ENCODE measurements at places on chromosomes 7 and 10.

DNA sequence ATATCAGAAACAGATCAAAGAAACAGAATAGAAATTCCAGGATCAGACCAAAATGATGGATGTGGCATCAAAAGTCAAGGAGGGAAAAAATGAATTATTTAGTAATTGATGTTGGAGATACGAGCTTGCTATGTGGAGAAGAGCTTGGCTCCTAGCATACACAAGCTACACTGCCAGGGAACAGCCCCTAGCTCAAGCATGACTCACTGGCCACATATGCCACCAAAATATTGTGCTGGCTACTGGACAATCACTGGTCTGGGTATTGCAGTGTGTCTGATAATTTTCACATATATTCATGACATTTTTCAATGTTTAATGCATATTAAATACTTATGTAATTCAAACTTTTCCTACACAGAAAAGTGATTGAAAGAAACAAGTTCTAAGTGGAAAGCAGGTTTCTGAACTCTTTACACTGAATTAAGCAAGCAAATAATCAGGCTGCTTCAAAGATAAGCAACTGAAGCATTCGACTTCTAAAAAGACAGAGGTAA, 59.3 kb downstream of the OAT start:
- no peak for DNase-seq

DNA sequence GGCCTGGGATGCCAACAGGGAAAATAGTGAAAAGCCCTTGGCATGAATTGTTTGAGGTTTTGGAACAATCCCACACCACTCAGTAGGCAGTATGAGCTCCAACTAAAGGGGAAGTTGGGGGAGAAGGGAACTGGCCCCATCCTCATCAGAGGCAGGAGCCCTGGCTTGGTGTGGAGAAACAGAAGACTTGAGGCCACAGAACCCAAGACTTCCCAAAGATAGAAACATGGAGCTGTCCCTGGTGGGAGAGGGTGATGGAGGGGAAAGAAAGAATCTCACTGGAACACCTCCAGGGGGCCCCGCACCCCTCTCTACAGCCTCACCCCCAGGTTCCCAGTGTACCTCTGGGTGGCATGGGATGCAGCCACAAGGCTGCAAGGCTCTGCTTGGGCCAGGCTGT, 85.7 kb downstream of the VSTM4 start:
- no peak for DNase-seq

GRCh38 chr7:106196460-106197021, 84.4 kb upstream of the SYPL1 start:
- no peak for DNase-seq

GRCh38 chr10:24251547-24251946, 42.6 kb downstream of the KIAA1217 start:
- no peak for DNase-seq

GRCh38 chr10:15439341-15439842, 68.3 kb upstream of the FAM171A1 start:
- DNase-seq, result no peak

DNA sequence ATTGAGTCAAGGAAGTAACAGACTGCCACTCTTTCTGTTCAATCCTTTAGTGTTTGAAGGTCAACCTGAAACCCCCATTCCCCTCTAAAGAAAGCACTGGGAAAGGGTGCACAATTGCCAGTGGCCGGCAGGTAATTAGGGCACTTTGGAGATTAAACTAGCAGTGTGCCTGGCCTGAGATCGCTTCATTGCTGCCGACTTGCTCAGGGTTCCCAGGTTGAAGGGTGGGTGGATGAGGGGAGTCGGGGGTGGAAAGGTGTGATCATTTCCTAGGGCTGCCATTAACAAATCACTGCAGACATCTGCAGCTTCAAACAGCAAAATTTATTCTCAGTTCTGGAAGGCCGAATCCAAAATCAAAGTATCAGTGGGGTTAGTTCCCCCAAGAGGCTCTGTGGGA, 16.3 kb upstream of the BTBD16 start:
- DNase-seq, result no peak

GRCh38 chr7:30596721-30597120, 2.0 kb downstream of the GARS1 start:
- DNase-seq, result no peak

DNA sequence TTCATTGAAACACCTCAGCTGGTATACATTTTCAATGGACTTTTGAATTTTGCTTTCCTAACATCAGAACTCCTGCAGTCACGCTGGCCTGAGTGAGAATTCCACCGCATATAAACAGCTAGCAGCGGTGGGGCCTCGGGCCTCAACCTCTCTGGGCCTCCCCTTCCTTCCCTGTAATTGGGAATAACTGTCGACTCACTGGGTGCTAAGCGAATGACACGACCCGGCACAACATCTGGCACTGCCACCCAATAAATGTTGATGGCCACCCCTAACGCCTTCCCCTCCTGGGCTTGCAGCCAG, 670 bp downstream of the RCC1L start:
- no peak for DNase-seq

GRCh38 chr10:97644936-97645335, 4.5 kb downstream of the PI4K2A start:
- no peak for DNase-seq

GRCh38 chr10:43623351-43623750, 17.1 kb downstream of the ZNF485 start:
- no peak for DNase-seq

- no peak for DNase-seq
Observed at GRCh38 chr7:129170441-129171021, 17.9 kb upstream of the SMO start.

DNA sequence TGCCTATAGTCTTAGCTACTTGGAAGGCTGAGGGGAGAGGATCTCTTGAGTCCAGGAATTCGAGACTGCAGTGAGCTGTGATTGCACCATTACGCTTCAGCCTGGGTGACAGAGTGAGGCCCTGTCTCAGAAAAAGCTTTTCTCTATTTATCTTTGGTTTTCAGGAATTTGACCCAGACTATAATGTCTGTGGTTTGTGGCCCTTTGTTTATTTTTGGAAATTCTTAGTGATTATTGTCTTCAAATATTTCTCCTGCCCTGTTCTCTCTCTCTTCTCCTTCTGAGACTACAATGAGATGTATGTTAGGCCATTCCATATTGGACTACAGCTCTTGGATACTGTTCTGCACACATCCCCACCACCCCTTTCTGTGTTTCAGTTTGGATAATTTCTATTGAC, 4.7 kb downstream of the MUC12 start:
- DNase-seq, result no peak

GRCh38 chr7:31098642-31099360, 46.7 kb downstream of the ADCYAP1R1 start:
- DNase-seq, result no peak

GRCh38 chr7:27991006-27991528, 189.5 kb downstream of the JAZF1 start:
- no peak for DNase-seq

- DNase-seq, result no peak
Observed at GRCh38 chr10:2083591-2083990, 346.3 kb upstream of the ADARB2 start.

- DNase-seq, result no peak
Observed at GRCh38 chr10:24947304-24948097, 4.9 kb downstream of the PRTFDC1 start.

GRCh38 chr10:98309366-98310355, 41.7 kb upstream of the LOXL4 start:
- DNase-seq, result peak; percentile 33

GRCh38 chr7:111011520-111011919, 79.4 kb upstream of the LRRN3 start:
- DNase-seq, result no peak

DNA sequence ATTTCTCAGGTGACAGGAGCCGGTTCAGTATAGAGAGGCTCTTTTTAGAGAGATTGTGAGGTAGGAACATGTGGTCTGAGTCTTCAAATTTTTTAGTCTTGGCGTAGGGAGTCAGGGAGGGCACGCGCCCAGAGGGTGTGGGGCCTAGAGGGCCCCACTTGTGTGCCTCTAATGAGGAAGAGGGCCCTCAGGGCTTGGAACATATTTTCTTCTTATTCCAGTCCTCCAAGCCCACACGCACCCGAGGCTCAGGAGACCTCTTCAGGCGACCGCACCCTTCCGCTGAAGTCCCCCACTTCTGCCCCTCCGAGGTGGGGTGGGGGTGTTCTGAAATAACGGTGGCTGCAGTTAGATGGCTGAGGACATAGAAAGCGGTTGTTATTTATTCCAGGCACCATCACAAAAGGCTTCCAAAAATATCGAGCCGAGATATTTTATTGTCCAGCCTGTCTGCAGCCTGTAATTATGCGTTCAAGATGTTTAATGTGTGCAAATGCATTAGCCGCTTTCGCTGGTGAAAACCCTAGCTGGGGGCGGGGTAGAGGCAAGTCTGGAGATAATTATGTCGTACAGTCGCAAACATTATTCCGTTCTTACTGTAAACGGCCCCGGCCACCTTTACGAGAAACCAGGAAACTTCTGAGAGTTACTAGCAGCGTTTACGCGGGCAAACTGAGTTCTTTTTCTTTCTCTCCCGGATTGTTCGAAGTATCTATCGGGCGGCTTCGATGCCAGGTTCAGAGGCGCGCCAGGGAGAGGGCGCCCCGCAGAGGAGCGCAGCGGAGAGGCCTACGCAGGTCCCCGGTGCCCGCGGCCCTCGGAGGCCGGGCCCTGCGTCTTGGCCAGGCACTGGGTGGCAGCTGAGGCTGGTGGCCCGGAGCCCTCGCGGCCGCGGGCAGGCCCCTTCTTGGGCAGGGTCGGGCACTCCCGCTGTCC, 12.9 kb upstream of the HOXA13 start:
- DNase-seq, result no peak

GRCh38 chr7:134153493-134154136, 26.5 kb downstream of the LRGUK start:
- no peak for DNase-seq

Data from stimulated activated naive CD8-positive, alpha-beta T cell treated with anti-CD3 and anti-CD28 coated beads, Interleukin-15, Interleukin-2, amounts not matched to agents 100 U/mL and 50 U/mL, for 24 hours (primary cell).